Stimulated activated CD8-positive, alpha-beta memory T cell treated with anti-CD3 and anti-CD28 coated beads, Interleukin-4, amount 100 ng/mL, for 1 hour (primary cell): ENCODE measurements at places on chromosomes 12 and 14.

DNA sequence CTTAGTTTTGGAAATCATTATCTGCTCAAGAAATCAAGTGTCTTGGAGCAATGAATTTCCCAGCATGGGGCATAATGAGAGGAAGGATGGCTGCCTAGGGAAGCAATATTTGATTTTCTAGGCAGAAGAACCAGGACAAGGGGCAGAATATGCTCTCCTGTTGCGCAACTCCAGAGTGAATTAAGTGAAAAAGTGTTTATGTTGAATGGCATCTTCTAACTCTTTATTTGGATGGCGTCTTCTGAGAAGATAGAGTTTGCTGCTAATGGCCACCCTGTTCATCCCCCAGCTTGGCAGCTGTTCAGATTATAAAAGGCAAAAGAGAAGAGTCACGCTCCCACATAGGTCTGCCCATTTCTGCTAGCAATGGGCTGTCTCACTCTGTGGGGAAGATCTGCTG, 1278.1 kb downstream of the AACS start:
- no peak for DNase-seq

- no peak for DNase-seq
Observed at GRCh38 chr12:120847814-120848213, 56.3 kb downstream of the SPPL3 start.

DNA sequence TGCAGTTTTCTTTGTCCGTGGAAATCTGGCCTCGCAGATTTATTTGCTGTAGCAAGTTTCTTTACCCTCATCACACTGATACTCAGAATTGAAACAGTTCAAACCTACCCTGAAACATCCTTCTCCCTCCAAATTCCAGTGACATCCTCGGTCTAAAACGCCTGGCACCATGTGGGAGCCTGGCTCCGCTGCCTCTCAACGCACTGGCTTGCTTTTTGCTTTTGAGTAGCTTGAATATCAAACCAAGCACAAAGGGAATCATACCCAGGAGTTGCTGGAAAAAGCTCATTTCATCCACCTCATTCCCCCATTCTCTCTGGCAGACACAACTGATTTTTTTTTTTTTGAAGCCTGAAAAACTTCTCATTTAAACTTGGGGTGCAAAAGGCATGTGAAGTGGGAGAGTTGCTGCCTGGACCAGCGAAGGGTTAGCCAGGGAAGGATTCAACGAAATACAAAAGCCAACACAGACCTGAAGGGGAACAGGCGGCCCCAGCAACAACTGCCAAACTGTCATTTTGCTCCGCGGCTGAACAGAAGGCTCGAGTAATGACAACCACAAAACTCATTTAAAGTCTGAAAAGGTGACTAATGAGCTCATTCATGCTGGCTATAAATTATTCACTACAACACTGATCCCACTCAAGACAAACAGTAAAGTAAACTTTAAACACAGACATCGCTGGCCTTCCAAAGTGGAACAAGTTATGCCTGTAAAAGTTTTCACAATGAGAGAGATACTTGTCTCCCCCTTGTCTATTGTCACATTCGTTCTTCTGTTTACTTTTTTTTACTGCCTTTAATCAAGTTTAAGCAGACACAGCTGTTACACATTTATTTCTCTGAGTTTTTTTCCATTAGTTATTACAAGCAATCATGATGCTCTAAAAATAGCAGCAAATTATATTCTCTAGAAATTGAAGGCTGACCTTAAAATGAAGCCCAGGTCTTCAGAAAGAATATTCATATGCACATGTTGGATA, 12.5 kb upstream of the FOXN3 start:
- no peak for DNase-seq

DNA sequence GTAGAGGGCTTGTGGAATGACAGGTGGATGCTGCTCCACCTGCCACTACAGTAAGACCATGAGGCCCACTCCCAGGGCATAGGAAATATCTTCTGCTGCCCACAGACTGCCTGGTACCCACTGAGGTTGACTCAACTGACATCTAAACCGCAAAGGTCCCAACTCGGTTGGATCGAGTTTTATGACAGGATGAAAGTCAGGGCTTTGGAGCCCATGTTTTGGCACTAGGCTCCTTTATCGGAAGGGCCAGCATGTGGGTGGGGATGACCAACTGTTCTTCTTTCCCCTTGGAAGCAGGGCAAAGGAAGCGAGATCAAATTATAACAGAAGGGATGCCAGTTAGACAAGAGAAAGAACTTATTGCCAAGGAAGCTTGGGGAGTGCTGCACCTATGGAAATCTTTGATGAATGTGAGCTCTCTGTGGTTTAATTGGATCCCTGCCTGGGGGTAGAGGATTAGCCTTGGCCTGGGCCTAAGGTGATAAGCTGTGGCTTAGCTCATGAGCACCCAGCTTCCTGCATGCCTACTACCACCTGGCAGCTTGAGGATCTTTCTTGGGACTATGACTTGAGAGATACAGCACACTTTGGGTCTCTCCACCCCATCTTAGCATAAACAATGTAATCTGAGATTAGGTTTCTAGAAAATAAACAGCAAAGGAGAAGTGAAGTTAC, 121.8 kb downstream of the KCNA5 start:
- no peak for DNase-seq

DNA sequence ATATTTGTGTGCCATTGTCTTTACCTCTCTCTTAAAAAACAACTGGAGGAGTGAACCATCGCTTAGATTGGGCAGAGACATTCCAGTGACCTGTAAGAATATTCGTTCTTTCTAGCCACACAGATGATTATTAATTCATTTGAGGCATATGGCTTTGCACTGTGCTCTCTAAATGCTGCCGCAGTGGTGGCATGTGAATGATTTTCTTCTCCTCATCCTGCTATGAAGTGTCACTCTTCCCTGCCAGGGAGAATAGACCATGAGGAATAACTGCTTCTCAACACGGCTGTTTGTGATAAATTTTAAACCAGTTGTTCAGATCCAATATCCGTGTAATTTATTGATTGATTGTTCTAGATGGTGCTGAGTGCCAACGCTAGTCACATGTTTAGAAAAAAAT, 225.3 kb downstream of the CNTN1 start:
- no peak for DNase-seq

DNA sequence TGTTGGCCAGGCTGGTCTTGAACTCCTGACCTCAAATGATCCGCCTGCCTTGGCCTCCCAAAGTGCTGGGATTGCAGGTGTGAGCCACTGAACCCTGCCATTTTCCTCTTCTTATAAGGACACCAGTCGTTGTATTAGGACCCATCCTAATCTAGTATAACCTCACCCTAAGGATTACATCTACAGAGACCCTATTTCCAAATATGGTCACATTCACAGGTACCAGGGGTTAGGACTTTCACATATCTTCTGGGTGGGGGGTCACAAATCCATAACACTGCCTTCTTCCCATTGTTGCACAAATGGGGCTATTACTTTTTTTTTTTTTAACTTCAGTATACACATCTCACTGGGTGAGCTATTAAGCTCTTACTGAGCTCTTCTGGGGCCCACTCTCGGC, 38.6 kb downstream of the ARF6 start:
- DNase-seq = no peak

- DNase-seq = no peak
Observed at GRCh38 chr12:11656550-11656949, 7.1 kb downstream of the ETV6 start.

DNA sequence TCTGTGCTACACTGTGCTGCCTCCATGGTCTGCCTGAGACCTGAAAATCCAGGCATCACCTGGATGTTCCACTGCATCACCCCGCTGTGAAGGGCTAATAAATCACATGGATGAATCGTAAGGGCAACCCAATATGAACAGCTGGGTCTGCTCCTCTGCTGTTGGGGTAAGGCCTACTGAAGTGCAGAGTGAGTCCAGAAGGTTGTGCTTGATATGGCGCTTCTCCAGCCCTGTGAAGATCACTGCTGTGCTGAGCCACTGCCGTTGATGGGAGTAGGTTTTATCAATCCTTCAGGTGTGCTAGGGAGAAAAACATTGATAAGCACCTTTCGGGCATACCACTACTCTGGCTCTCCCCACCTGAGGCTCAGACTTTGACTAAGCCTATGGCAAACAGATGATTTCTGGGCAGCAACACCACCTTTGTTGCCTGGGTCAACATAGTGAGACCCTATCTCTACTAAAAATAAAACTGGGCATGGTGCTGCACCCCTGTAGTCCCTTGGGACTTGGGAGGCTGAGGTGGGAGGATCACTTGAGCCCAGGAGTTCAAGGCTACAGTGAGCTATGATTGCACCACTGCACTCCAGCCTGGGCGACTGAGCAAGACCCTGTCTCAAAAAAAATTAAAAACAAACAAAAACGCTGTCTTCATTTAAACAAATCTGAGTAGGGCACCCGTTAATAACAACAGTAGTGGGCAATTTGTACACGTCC, 1.7 kb downstream of the ACVRL1 start:
- DNase-seq = no peak

DNA sequence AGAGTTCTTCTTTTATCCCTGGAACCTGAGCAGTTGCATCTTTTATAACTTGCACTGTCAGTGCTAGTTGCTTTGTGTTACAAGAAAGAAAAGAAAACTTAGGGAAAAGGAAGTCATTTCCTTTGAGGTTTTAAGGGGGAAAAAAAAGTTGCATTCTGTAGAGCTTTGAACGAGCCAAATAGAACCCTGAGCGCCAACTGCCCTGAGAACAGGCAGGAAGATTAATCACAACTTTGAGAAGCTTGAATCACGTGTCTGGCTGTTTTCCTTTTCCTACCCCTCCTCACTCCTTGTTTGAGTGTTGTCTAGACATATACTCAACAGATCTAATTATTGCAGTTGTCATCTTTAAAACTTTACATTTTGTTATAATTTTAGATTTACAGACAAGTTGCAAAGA, 12.5 kb downstream of the PCNX1 start:
- DNase-seq = no peak

GRCh38 chr12:39205969-39206368, 237.0 kb downstream of the KIF21A start:
- DNase-seq = no peak

GRCh38 chr12:904010-904414, 45.5 kb downstream of the RAD52 start:
- DNase-seq = no peak

- DNase-seq = no peak
Observed at GRCh38 chr12:89507015-89507824, 17.4 kb downstream of the GALNT4 start.

DNA sequence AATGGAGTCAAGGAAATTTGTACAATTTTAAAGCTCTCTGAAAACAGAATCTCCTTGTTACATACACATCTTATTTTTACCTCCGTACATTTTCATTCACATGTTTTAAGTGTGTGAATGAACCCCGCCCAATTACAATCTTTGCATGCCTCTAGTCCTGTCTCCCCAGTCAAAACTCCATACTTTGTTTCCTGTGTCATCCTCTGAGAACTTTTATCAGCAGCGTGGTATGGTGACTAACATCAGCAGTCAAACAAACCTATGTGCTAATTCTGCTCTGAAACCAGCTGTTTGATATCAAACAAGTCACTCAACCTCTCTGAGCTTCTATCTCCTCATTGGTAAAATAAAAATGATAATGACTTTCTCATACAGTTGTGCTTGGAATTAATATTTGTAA, 15.8 kb upstream of the ERGIC2 start:
- DNase-seq = no peak

DNA sequence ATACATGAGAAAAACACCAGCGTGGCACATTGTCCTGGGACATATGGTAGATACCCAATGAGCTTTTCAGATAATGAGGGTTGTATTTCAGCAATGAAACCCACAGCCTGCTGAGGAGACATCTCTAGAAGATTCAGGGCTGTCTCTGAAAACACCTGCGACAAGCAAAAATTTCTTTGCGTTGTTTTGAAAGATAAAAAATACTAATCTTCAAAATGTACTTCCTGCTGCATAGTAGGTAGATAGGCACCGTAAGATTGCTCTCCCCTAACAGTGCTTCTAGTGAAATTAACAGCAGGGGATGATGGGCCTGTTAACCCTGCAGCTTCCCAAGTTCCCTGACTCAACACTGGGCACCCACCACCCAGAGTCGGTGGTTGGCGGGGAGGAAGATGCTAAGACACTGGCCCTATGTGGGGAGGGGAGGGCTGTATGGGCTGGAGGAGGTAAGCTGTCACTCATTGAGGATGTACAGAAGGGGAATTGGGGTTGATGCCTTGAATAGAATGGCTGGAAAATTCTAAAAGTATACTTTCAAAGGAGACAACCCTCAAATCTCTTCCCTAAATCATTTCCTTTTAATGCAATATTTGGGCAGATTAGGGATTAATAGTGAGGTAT, 20.0 kb downstream of the ZFP36L1 start:
- no peak for DNase-seq

DNA sequence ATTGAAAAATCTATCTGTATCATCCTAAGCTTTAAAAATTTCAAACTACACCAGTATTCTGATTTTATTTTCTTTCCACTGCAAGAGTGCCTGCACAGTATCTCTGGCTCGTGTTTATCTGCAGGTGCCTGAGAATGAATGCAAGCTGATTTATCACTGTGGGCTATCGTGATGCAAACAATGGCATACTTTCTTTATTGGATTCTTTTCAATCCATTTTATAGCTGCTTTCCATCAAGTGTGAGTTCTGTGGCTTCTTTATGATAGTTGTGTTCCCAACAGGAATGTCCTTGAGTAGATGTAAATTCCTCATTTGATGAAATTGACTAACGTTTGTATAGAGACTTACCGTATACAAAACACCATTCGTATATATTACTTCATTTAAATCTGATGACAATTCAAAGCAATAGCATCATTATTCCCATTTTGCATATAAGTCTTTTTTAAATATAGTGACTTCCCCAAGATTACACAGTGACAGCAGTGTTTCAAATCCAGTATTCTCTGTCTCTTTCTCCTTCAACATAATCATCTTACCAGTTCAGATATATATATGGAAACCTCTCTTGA, 160.3 kb upstream of the ABCD2 start:
- DNase-seq = no peak

GRCh38 chr12:93080452-93080851, 151.4 kb upstream of the EEA1 start:
- DNase-seq = no peak

GRCh38 chr12:52772188-52772587, 5.0 kb downstream of the KRT76 start:
- no peak for DNase-seq

DNA sequence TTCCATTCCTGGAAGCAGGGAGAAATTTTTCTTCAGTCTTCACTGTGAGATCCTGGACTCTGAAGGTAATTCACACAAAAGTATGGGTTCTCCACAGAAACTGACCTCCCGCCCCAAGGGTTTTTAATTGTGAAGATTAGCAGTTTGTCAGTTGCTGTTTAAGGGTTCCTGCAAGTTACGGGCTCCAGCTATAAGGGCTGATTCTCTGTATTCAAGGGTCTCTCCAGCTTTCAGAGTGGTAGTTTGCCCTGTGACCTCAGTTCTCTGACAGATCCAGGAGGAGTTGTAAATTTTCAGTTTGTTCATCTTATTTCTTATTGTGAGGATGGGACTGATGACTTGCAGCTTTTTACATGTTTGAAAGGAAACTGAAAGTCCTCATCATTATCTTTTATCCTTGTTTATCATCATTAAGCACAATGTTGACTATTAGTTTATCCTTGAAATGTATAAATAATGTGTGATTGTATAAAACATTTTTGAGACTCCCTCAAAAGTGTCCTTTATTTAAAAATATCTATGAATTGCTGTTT, 110.9 kb downstream of the SCAF11 start:
- DNase-seq = no peak
